NCI-H2171 (cell line): ENCODE measurements at places on chromosomes 2 and 18.

- no peak for DNase-seq
These were observed 15.0 kb upstream of the TEX51 start for GRCh38 chr2:126883666-126884040.

GRCh38 chr2:181106789-181107627 is 126.6 kb downstream of the UBE2E3 start:
- no peak for DNase-seq

DNA sequence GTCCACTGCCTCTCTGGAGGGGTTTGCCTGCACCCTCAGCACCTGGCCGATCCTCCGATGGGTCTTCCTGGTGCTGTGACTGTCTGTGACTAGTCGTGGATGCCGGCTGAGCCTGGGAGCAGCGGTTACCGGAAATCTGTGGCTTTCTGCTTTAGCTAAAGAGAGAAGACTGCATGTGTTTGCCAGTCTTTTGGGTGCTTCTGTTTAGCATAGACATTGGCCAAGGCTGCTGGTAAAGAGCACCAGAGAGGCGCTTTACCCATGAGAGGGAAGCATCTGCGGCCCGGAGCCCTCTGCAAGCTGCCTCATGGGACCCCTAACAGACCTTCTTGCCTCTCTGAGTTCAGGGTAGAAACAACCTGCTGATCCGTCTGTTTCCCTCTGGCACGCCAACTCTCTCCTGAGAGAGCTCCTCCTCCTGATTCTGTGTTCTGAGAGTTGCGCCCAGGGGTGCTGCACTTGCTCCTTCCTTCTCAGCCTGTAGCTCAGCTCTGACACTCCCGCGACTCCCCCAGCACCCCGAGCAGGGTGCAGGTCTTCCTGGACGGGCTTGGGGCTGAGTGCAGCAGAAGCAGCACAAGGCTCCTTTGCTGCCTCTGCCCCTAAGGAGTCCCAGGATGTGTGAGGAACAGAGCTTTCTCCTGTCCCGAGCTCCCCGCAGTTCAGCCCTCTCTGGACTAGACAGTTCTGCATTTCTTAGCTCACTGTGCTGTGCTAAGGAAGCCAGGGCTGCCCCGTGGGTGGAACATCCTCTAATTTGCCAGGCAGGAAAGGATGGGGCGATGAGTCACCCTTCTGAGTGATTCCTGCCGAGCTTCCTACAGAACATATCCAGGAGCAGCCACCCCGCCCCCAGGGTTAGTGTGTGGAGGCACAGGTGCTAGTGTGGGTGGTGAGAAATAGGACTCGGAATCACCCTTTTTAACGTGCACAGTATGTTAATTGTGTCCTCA is 203.2 kb downstream of the SH3RF3 start:
- DNase-seq = peak; percentile 36

- no peak for DNase-seq
These were observed 200.3 kb upstream of the ID2 start for GRCh38 chr2:8481463-8482009.

DNA sequence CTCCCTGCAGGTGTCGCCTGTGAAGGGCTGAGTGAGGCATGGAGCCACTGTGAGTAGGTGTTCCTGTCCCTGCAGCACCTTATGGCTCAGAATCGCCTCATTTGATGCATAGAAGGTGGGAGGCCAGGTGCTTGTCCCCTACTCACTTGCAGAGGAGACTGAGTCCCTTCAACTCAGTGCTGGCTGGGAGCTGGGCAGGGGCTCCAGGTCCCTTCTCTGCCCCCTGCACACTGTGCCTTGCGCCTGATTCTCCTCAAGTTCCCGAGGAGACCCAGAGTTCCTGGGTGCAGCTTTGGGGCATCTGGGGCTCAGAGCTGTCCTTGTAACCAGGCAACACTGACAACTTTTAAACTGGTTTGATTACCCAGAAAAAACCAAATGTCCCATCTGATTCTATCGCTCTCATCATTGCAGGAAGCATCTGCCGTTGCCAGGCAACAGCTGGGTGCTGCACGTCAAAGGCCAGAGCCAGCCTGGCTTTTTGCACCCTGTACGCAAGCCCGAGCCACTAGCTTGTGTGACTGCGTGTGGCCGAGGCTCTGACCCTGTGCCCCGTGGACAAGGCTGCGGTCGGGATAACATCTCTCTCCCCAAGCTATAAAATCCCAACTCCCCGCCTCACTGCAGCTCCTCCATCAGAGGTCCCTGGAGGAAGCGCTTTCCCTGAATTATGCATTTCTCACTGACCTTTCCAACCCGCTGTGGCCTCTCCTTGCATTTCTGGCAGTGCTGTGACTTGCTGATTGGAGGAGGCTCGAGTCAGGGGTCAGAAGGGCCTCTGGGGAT is 130.8 kb upstream of the HDAC4 start:
- no peak for DNase-seq

DNA sequence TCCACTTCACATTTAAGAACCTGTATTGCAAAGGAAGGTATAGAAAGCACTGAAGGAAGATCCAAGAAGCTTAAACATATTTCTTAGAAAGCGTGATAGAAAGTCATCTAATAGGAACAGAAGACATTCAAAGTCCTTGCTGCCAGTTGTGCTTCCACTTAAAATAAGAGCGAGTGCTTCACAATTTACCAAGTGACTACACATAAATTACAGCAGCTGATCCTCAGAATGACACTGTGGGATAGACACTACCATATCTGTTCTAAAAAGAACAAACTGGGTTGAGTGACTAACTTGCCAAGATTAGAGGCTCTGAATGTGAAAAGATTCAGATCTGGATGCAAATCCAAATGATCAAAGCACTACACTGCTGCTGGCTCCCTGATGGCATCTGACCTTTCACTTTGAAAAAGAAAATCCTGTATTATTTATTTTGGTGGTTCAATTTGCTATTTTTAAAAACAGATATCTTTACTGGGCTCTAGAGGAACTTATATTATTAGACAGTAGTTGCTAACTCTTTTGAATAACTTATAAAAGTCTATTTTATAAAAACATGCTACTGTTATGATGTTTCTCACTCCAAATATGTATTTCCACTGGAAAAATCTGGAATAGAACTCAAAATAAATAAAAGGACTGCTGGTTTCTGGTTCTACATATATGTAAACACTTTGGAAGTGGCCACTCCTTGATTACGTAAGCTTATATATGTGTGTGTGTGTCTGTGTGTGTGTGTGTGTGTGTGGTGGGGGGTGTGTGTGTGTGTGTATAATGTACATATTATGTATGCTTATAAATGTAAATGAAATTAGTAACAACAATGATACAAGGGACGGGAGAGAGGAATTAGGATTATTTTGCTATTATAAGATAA is 57.4 kb downstream of the KIDINS220 start:
- no peak for DNase-seq

GRCh38 chr2:48531141-48531648 is 1.2 kb downstream of the STON1 start:
- DNase-seq = no peak
